ENCODE measurements at places on chromosomes 13 and 19.
A peak's percentile ranks its signal among the peaks of the same experiment; 100 is the strongest.

- DNase-seq = no peak
- no peak overlapping the region for H3K27ac ChIP-seq
- peaks cover 8% of the 10 kb centered on the region for H3K27me3 ChIP-seq
- H3K4me1 ChIP-seq = no peaks in the 10 kb centered on the region
- H3K4me3 ChIP-seq = no peak overlapping the region
- H3K36me3 ChIP-seq = no peaks in the 10 kb centered on the region
Measured at GRCh38 chr13:49329831-49330545, 82.3 kb downstream of the CDADC1 start.

DNA sequence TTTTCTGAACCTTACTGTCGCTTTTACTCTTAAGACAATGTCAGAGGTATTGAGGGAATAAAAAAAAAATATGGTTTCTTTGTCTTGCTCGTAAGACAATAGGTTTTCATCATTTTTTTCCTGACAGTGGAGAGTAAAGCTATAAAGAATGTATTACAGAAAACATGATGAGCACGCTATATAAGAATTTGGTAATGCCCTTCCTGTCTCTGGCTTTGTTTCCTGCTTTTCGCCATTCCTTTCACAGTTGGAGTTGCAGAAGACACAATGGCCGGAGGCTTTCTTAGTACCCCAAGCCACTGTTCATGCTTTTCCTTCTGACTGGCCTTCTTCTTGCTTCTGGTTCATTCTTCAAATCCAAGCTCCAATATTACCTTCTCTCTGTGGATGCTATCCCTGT, 101.0 kb upstream of the DACH1 start:
- H3K4me3 ChIP-seq = no peak overlapping the region
- H3K4me1 ChIP-seq = no peaks in the 10 kb centered on the region
- no peak overlapping the region for H3K27ac ChIP-seq

- H3K27me3 ChIP-seq = peaks cover 35% of the 10 kb centered on the region
- no peaks in the 10 kb centered on the region for H3K4me1 ChIP-seq
- H3K27ac ChIP-seq = no peak overlapping the region
- H3K4me3 ChIP-seq = no peak overlapping the region
Measured at GRCh38 chr13:50783717-50784290, 59.7 kb downstream of the DLEU7 start.

DNA sequence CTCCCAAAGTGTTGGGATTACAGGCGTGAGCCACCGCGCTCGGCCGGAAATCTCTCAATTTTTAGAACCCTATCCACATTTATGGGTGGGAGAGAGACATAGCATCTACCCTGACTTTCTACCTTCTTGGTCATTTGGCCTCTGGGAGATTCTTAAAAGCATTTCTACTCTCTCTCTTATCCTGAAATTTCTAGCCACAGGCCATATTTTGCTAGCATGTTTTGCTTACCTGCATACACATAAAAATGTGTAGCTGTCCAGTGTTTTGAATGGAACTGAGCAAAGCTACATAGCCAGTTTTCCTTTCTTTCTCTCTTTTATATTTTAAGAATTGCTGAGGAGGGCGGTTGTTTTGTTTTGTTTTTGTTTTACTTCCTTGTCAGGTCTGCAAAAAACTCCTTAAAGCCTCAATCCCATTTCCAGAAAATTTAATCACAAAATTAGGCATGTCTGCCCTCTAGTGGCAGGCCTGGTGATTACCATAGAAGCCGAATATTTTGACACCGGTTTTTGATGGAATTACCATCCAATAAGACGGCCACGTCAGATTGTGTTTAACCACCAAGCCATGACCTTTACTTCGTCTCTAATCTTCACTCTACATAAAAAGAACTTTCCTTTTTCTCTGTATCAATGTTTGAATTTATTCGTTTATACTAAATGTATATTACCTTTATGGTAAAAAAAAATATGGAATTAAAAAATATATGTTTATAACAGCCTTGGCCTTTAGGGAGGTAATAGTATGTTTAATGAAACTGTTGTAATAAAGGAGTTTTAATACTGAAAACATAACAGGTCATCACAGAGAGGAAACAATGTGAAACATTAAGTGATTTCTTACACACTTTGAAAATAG, 34.4 kb upstream of the OXGR1 start:
- H3K4me3 ChIP-seq = no peak overlapping the region
- peaks cover 4% of the 10 kb centered on the region for H3K27me3 ChIP-seq
- H3K36me3 ChIP-seq = no peaks in the 10 kb centered on the region
- peak; percentile 22 for DNase-seq

DNA sequence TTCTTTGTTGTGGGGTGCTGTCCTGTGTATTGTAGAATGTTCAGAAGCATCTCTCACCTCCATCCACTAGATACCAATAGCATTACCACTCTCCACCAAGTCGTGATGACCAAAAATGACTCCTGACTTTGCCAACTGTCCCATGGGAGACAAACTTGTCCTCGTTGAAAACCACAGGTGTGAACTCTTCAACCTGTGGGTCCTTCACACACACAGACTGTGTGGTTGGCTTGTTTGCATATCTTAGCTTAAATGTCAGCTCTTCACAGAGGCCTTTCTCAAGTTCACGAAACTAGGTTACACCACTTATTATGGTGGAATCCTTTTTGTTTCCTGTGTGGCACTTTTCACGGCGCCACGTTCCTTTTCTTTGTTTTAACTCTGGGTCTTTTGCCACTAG, 6.8 kb downstream of the GPC5 start:
- H3K4me3 ChIP-seq = no peak overlapping the region
- no peaks in the 10 kb centered on the region for H3K4me1 ChIP-seq
- DNase-seq = no peak

DNA sequence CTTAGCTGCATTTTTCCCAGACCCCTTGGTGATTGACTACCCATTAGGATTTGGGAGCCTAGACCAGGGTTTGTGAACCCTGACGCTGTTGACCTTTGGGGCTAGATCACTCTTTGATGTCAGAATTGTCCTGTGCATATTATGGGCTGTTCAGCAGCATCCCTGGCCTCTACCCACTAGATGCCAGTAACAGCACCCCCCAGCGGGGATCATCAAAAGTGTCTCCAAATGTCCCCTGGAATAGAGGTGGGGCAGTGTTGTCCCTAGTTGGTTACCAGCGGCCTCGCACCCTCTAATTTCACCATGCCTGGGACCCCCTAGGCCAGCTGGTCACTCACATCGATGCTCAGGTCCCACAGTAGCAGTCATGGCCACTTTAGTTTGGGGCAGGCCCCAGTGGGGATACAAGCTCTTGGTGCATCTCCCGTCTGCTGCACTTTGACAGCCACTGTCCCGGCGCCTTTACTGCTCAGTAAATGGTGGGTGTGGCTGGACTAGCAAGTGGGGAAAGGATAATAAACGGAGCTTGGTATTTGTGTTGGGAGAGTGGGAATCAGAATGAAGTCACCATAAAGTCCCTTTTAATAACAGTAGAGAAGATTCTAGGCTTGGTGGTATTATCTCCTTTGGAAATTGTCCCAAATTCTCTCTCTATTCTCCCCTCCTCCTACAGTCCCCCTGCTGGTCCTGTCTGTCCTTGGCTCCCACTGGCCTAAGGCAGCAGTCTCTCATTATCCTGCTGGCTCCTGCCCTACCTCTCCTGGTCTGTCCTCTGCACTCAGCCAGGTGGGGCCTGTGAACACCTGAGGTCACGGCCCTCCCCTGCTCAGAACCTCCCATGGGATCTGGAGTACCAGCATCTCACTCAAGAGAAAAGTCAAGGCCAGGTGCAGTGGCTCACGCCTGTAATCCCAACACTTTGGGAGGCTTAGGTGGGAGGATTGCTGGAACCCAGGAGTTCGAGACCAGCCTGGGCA, 80.6 kb downstream of the SIPA1L3 start:
- H3K4me3 ChIP-seq = no peak overlapping the region
- H3K4me1 ChIP-seq = peaks cover 3% of the 10 kb centered on the region
- DNase-seq = no peak
- H3K27ac ChIP-seq = no peak overlapping the region

DNA sequence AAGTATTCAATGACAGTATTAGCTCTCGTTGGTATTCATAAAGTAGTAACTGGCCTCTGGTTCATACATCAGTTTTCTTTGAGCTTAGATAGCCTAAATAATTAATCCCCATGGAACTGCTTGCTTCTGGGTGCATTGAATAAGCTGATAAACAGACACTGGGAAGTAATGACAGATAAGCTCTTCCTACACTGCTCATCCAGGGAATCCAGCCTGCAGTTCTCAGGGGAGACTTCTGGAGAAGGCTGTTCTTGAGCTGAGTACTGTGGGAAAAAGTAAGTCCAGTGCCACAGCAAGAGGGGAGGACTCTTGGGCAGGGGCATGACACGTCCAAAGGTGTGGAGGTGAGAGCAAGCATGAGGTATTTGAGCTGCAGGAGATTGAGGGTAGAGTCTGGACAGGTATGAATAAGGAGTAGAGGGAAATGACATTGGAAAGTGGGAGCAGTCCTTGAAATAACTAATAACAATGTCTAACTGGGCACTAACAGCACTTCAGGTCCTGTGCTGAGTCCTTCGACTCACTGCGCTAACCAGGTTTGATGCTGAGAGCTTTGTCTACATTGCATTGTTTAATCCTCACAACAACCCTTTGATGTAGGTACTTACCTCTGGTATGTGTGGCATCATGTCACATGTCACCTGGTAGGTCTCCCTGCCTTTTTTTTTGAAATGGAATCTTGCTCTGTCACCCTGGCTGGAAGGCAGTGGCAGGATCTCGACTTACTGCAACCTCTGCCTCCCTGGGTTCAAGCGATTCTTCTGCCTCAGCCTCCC, 7.2 kb downstream of the GARRE1 start:
- no peak overlapping the region for H3K4me3 ChIP-seq
- no peak for DNase-seq
- H3K27ac ChIP-seq = no peak overlapping the region
- peaks cover 3% of the 10 kb centered on the region for H3K27me3 ChIP-seq
- H3K36me3 ChIP-seq = no peaks in the 10 kb centered on the region

GRCh38 chr13:51802631-51803418, 1.1 kb downstream of the DHRS12 start:
- H3K27ac ChIP-seq = peak overlapping the region; percentile 100
- peak overlapping the region; percentile 94 for H3K4me3 ChIP-seq
- peaks cover 30% of the 10 kb centered on the region for H3K4me1 ChIP-seq
- no peak for DNase-seq
- no peaks in the 10 kb centered on the region for H3K36me3 ChIP-seq

GRCh38 chr19:2268480-2268830, 12.2 kb upstream of the JSRP1 start:
- peak overlapping the region; percentile 87 for H3K4me3 ChIP-seq
- no peak for DNase-seq
- H3K27ac ChIP-seq = peak overlapping the region; percentile 10
- peaks cover 19% of the 10 kb centered on the region for H3K36me3 ChIP-seq

- no peak overlapping the region for H3K4me3 ChIP-seq
- H3K4me1 ChIP-seq = no peaks in the 10 kb centered on the region
- H3K36me3 ChIP-seq = no peaks in the 10 kb centered on the region
Measured at GRCh38 chr19:32269831-32270230, 75.6 kb upstream of the ZNF507 start.

GRCh38 chr19:31627620-31628365, 278.6 kb upstream of the TSHZ3 start:
- H3K4me1 ChIP-seq = no peaks in the 10 kb centered on the region
- no peak overlapping the region for H3K27ac ChIP-seq
- H3K4me3 ChIP-seq = no peak overlapping the region
- no peaks in the 10 kb centered on the region for H3K36me3 ChIP-seq

GRCh38 chr19:41548954-41549688, 26.8 kb upstream of the CEACAM21 start:
- H3K36me3 ChIP-seq = peaks cover 42% of the 10 kb centered on the region
- peak overlapping the region; percentile 91 for H3K27ac ChIP-seq
- no peaks in the 10 kb centered on the region for H3K27me3 ChIP-seq
- peaks cover 64% of the 10 kb centered on the region for H3K4me1 ChIP-seq
- H3K4me3 ChIP-seq = peak overlapping the region; percentile 91

GRCh38 chr13:27997904-27998522, 9.5 kb upstream of the URAD start:
- H3K4me3 ChIP-seq = no peak overlapping the region
- no peaks in the 10 kb centered on the region for H3K4me1 ChIP-seq
- no peaks in the 10 kb centered on the region for H3K36me3 ChIP-seq
- peaks cover 5% of the 10 kb centered on the region for H3K27me3 ChIP-seq

DNA sequence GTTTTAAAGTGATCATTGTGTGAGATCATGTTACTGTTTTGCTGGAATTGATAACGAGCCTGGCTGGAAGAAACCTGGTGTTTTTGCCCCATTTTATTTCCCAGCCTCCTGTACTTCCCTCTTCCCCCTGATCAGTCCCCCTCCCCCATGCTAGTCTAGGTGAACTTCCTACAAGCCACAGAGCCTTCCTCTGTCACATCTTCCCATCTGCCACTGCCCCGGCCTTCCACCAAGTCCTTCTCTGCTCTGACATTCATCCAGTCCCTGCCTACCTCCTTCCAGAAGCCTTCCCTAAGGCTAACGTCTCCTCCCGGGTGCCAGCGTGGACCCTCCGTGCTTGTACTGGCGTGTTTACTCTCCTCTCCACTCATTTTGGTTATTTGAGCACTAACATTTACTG, 14.3 kb downstream of the FARP1 start:
- H3K27me3 ChIP-seq = no peaks in the 10 kb centered on the region
- DNase-seq = no peak
- no peak overlapping the region for H3K27ac ChIP-seq
- no peaks in the 10 kb centered on the region for H3K4me1 ChIP-seq
- H3K4me3 ChIP-seq = no peak overlapping the region

DNA sequence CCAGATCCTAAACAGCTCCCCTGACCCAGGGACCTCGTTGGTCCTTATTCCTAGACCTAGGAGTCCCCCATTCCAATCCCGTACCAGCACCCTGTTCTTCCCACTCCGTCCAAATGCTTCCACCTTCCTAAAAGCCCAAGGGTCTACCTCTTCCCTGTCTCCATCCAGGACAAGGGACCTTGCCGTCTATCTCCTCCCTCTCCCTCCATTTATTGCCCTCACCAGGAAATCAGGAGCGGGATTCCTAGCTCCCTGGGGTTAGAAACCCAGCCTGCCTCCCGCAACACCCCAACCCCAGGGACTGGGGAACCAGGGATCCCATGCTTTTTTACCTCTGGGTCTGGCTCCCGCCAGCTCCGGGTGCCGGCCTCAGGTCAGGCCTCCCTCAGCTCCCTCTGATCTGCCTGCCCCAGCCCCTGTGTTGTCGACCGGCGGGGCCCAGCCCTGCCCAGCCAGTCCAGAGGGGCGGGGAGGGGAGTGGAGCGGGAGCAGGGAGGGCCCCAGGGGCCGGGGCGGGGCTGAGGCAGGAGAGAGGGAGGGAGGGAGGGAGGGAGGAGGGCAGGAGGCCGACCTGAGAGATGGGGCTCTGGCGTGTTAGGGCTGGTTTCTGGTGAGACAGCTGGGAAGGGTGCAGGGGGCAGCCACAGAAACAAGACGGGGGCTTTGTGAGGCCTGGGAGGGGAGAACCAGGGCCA, at the start of gene B3GNT8:
Gene B3GNT8 (minus strand): TSS at position 423 of the 695 bp plus-strand sequence. CDS start 596 bp downstream, outside the sequence.
- peak within 1 kb of the TSS; percentile 87 for H3K4me3 ChIP-seq
- H3K27ac ChIP-seq = peak within 1 kb of the TSS; percentile 89
- H3K36me3 ChIP-seq = peaks cover 11% of the 10 kb centered on the region
- DNase-seq = peak; percentile 30

DNA sequence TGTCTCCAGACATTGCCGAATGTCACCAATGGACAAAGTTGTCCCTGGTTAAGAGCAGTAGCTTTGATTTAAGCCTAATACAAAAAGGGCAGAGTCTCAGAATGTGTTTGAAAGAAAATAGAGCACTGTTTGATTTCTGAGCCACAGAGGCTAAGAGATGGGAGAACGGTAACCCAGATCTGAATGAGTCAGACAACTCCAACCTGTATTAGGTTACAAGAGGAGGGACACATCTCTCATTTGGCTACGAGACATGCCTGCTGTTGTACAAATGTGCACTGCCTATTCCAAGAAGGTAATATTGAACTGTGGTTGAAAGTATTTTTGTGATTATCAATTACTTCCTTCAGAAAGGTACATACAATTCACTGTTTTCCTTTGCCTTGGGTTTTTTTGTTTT, 4.9 kb upstream of the HSPH1 start:
- peaks cover 2% of the 10 kb centered on the region for H3K27me3 ChIP-seq
- H3K4me1 ChIP-seq = peaks cover 25% of the 10 kb centered on the region
- DNase-seq = no peak
- no peak overlapping the region for H3K27ac ChIP-seq
- H3K4me3 ChIP-seq = no peak overlapping the region
